ENCODE measurements at places on chromosomes 16 and 17.

DNA sequence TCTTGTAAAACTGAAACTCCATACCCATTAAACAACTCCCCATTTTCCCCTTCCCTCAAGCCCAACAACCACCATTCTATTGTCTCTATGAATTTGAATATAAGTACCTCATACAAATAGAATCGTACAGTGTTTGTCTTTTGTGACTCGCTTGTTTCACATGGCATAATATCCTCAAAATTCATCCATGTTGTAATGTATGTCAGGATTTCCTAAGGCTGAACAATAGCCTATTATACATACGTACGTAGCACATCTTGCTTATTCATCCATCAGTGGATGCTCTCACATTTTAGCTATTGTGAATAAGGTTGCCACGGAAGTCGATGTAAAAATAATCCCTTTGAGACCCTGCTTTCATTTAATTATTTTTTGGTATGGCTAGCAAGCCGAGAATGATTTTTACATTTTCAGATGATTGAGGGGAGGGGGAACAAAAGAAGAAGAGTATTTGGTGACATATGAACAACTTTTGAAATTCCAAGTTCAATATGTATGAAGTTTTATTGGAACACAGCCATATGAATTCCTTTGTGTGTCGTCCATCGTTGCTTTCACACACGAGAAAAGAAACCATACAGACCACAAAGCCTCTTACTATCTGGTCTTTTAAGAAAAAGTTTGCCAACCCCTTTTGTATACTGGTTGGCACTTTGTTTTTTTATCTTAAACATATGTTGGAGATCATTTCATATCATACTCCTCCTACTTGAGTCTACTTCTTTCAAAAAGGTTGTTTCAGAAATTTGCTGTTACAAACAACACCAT, 371.2 kb downstream of the NPIPA8 start:
- no peak for DNase-seq

DNA sequence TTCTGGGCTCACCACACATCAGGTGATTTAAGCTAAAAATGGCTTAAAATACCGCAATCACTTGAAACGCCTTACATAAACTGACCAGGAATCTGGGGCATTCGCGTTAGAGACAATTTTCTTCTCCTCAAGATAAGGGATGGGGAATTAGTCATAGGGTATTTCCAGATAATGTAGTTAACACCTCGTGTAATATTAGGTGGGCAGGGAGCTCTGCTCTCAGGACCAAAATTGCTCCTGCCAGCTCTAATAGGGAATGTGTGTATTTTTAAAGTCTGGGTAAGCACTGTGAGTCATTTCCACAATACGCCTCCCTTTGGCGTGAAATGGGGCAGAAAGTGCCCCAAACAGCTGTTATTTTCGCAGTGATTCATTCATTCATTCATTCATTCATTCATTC, 408.6 kb downstream of the MAF start:
- no peak for DNase-seq

DNA sequence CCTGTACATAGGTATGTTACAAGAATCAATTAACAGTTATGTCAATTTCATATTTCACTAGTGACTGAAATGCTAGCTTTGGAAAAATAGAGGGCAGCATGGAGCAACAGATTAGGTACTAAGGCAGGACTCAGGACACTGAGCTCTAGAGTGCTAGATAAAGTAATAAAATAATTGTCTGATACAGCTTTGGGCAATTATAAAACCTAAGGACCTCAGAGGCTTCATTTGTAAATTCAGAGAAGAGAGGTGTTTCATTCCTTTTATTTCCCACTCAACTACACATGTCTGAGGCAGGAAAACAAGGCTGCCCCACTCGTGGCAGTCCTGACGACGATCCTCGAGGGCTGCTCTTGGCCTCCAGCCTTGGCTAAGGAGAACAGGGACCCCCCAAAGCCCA, 81.5 kb downstream of the CA4 start:
- no peak for DNase-seq

GRCh38 chr16:73713778-73714495, 582.7 kb upstream of the PSMD7 start:
- no peak for DNase-seq

DNA sequence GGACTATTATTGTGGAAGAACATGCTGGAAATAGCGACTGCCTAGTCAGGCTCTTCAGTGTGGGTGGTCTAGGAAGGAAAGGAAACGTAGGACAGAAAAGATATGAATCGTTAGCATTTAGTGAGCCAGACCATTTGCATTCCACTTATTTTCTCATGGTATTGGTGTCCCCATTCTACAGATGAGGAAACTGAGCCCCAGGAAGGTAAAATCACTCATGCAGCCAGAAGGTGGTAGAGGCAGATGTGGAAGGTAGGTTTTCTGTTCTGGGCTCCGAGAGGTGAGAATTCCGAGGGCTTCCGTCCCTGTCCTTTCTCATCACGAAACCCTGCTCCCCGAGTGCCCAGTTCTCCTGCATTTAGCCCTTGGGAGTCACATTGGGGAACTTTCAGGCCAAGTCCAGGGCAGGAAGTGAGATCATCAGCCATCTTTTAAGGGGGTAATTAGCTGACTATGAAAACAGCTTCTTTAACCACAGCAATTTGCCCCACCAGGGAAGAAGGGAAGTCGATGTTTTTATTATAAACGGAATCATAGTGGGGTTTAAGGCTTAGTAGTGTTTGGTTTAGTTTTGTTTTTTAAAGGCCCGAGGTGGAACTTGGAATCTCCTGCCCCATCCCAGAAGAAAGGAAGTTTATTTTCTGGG, 110.7 kb upstream of the IRX3 start:
- DNase-seq: no peak

GRCh38 chr17:55273579-55274354, 9.0 kb downstream of the HLF start:
- DNase-seq: no peak

DNA sequence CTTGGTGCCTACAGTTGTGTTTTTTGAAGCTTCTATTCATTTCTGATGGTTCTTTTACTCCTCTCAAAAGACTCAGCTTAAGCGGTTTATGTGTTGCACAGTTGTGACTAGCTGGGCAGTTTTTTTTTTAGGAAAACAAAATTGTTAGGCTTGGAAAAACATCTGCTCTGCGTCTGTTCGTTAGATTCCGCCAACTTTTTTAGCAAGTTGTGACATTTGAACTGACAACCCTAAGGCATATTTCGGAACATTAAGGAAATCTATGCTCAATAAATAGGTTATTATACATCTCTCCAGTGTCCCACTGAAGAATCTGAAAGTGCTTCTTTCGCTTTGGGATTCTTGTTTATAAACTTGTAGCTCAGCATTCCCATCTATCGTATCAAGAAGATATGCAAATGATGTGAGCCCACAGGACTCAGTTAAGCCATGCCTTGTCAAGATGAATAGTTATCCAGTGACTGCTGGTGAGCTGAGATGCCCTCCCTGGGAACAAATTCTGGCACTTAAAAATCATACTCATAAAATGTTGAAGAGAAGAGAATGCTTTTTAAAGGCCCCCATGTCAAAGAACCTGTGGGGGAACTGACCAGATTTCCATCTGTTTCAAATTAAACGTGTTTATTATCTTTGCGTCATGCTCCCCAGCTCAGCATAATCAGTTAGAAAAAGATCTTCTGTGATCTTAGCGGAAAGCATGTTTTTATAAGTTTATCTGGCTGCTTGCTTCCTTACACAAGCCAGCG, 109.0 kb upstream of the FAM20A start:
- no peak for DNase-seq

GRCh38 chr17:80323982-80324381, 63.3 kb downstream of the RNF213 start:
- DNase-seq: no peak

DNA sequence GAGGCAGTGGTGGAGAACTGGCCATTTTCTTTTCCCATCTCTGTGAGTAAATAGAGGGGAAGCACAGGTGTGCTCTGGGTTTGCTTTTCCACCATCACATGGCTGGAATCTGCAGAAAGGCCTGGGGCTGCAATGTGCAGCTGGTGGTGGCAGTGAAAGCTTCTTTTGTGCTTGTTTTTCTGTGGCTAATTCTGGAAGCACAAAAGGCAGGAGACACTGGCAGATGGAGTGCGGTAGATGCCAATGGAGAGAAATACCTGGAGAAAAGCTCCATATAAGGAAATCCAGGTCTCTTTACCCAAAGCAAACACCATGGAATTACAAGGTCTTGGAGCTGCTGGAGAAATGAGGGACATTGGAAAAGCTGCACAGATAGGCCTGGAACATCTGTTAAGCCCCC, 146.9 kb downstream of the HAPSTR1 start:
- no peak for DNase-seq

- DNase-seq: no peak
Measured at GRCh38 chr17:75531721-75532072, 6.2 kb downstream of the LLGL2 start.

DNA sequence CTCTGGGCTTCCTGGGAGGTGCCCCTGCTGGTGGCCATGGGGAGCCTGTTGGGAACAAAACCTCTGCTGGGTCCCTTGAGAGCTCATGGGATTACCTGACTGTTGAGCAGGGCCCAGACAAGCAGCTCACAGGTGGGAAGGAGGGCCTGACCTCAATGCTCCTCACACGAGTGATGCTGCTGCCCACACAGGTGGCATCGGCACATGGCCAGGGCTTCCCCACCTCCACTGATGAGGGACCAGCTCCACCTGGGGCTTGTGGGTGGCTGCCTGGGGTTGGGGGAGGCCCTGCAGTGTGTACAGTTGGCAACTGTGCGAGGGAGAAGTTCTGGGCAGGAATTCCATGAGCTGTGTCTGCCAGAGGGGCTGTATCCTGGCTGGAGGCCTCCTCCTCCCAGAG, 87.8 kb upstream of the NLRP1 start:
- DNase-seq: no peak

GRCh38 chr16:83651871-83652270, 155.9 kb upstream of the HSBP1 start:
- DNase-seq: no peak

DNA sequence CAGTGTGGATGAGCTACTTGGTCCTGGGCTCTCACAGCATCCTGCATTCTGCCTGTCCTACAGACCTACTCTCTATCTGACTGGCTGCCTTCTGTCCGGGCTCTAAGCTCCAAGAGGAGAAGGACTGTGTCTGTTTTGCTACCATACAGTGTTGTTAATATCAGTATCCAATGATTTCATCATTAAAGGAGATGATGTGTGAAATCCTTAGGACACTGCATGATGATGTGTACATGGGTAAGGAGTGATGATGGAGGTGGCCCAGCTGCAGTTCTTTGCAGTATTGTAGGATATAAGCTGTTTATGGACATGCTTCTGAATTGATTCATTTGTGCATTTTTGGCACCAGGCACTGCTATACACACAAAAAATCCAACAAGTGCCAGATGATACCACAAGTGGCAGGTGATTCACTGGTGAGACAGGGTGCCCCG, 536.9 kb upstream of the CDH11 start:
- DNase-seq: no peak

GRCh38 chr17:58153671-58154070, 5.5 kb downstream of the OR4D1 start:
- DNase-seq: no peak

DNA sequence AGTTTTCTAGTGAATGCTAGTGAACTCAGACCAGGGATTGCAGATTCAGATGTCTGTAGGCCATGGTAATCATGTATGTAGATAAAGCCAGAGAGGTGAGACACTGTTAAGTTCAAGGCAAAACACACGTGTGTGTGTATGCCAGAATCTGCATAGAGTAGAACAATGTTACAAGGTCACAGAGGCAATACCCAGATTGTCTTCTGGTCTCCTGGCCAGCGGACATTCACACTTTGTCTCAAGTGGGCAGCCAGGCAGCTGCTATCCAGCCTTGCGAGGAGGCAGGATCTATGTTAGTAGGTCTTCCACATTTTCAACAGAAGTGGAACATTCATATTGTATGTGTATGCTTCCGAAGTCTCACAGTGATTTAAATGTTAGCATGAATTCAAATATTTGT, 244.4 kb downstream of the FTO start:
- no peak for DNase-seq

- DNase-seq: no peak
Measured at GRCh38 chr17:54063639-54064038, 240.9 kb downstream of the KIF2B start.

DNA sequence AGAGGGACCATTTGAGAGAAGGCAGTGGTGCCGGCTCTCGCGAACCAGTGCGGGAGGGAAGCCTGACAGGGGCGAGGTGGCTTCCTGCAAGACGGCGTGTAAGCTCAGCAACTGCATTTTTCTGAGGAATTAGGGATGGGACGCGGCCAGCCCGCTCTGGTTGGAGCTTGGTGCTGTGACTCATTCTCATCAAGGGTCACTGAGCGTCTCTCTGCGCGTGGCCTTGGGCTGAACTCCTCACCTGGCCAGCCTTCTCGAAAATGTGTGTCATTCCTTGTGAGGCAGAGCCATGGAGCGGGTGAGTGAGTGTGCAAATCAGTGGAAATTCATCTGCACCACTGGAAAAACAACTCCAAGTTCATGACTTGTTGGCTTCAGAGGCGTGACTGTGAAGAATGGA, 52.8 kb downstream of the NTN1 start:
- DNase-seq: no peak

- DNase-seq: no peak
Measured at GRCh38 chr17:22272363-22273146, 580.2 kb downstream of the KCNJ18 start.

- no peak for DNase-seq
Measured at GRCh38 chr16:85610059-85610445, 3.1 kb upstream of the GSE1 start.

DNA sequence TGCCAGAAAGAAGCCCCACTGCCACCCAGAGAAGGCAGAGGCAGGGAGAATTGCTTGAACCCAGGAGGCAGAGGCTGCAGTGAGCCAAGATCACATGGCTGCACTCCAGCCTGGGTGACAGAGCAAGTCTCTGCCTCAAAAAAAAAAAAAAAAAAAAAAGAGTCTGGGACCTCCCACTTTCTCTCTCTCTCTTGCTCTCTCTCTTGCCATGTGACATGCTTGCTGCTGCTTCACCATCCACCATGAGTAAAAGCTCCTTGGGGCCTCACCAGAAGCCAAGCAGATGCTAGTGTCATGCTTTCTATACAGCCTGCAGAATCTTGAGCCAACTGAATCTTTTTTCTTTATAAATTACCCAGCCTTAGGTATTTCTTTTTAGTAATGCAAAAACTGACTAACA, 21.5 kb upstream of the SRSF1 start:
- DNase-seq: no peak

DNA sequence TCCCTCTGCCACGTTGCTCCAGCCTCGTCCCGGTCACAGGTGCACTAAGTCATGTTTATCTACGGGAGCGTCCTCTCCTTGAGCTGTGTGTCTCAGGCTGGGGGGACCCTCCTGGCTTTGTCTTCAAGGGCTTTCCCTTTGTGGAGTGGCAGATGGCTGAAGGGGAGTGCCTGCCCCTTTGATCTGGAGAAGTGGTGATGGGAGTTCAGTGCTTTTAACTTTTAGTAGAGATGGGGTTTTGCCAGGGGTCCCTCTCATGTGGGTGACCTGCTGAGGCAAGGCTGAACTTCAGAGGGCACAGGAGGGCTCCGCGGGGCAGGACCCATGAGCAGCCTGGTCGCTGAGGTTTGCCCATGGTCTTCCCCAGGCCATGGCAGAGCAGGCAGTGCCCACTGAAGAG, 73.1 kb upstream of the CDC42EP4 start:
- no peak for DNase-seq

GRCh38 chr17:61584866-61585265, 6.2 kb downstream of the NACA2 start:
- DNase-seq: no peak

GRCh38 chr16:22189473-22190080, 16.5 kb upstream of the EEF2K start:
- no peak for DNase-seq

All from stimulated activated CD8-positive, alpha-beta memory T cell treated with anti-CD3 and anti-CD28 coated beads, Interleukin-7, amount 100 ng/mL, for 1 hour (primary cell).